ENCODE measurements at places on chromosomes 5 and 9.

DNA sequence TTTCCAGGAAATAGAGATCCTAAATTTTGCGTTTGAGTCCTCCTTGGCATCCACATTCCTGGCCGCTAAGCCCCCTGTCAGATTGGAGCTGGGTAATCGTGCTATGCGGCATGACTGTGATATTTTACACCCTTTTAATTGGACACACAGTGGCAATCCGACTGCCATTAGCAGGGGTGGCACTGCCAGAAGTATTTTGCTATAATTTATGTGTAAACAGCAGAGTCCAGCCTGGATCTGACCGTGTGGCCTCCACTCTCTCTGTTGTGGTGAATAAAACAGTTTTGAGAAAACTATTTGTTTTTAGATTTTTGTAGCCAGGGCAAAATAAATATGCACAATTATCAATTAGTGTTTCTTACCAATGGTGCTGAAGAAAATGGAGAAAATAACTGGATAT lies 281.0 kb upstream of the IRX2 start:
- no peak for DNase-seq

GRCh38 chr5:131944702-131945550 lies 537 bp downstream of the MEIKIN start:
- no peak for DNase-seq

DNA sequence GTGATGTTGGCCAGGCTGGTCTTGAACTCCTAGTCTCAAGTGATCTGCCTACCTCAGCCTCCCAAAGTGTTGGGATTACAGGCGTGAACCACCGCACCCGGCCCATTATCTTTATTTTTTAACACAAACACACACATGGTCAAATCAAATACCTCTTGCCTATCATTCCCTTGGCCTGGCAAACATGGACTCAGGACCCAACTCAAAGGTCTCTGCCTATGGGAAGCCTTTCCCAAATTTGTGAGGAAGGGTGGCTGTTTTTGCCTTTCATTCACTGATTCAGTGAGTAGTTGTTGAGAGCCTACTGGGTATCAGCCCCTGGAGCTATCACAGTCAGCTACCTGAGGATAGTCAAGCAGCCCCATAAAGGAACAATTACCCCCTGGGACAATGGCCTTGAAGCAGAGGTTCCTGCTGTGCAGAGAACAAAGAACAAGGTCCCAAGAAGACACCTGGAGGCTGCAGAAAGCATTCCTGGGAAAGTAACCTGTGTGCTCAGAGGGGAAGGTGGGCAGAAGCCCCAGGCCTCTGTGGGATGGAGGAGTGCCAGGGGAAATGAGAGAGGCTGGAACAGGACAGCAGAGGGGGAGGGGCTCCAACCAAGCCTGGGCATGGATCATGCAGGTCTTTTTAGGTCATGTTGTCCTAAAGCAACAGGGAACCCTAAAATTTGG lies 126.4 kb downstream of the CRB2 start:
- no peak for DNase-seq

DNA sequence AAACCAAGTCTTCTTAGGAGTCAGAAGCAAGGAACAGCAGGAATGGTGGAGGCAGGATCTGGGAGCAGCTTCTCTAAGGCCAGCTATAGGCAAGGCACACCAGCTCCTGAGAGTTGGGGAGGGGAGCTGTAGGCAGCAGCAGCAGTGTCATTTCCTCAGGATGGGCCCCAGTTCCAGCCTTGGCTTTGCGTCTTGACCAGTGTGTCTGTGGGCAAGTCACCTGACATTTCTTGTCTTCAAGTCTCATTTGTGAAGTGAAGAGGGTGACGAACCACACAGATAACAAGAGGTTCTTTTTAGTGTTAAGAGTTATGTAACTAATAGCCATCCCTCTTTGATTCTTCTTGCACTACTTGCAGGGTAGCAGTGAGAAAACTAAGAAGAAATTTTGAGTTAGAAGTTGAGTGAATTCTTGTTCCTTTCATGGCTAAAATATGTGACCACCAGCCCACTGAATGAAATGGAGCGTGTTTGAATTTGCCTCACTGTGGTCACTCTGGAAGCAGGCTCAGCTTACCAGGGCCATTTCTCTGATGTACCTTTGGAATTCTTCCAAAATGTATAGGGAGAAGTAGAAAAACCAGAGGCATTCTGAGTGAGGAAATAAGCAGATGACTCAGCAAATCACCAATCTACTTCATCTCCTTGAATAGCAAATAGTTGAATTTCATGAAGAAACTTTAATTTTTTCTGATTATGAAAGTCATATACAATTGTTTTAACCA lies 42.4 kb downstream of the RHOBTB3 start:
- no peak for DNase-seq

DNA sequence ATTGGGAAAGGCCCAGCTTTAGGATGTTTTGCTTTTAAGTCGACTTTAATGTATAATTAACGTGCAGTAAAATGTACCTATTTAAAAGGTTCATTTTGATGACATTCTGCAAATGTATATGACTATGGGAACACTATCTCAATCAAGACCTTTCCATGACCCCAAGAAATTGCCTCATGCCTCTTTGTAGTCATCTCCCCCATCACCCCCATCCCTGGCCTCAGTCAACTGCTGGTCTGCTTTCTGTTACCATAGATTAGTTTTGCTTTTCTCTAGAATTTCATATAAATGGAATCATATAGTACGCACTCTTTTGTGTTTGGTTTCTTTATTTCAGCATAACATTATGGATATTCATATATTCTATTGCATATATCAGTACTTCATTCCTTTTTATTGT lies 80.7 kb upstream of the C9orf72 start:
- no peak for DNase-seq

DNA sequence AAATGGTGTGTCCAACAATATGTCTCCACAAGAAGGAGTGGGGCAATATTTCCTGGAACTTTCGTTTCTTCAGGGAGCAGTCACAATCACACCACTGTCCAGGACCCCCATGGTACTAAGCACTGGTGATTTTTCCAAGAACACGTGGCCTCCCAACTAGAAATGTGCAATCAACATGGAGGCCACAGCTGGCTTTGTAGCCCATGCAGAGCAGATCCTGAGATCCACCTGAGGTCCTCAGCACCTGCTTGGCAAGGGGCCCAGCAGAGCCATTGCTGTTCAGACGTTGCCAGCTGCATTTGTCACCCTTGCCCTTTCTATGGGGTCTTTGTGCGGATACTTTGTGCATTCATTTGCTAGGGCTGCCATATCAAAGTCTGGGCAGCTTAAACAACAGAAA lies 334.5 kb upstream of the IRX4 start:
- DNase-seq = no peak

DNA sequence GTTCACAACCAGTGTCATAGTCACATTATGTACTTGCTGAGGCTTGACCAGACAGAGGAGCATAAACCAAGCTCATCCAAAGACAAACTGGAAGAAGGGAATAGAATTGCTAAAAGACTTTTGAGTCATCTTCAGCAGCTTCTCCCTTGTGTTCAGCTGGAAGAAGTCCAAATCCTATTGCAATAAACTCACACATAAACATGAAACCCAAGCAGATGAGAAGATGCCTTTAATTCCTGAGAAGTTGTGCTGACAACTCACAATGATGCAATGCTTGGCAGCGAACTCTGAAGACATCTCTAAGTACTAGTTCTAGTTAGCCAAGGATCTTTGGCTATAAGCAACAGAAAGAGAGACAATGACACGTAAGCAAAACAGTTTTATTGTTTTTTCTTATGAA lies 642.1 kb downstream of the KCTD16 start:
- DNase-seq = no peak

- no peak for DNase-seq
Measured at GRCh38 chr5:118637947-118638670, 350.2 kb downstream of the DTWD2 start.

- no peak for DNase-seq
Measured at GRCh38 chr9:123238365-123238764, 30.0 kb downstream of the STRBP start.

DNA sequence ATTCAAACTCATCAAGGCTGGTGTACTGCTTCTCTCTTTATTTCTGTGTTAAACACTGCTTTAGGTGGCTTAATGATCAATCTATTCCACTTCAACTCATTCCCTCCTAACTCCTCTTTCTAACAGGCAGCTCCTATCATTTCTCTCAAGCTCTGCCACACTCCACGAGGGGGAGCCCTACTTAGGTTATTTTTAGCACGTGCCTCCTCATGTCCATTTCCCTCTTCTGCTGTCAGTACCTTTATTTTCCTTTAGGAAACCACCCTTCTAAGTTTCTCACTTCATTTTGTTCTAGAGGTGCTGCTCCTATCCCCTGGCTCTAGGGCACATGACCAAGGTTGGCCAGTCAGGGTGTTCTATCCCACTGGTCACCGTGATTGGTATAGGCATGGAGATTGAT lies 6.7 kb upstream of the BRINP1 start:
- no peak for DNase-seq

DNA sequence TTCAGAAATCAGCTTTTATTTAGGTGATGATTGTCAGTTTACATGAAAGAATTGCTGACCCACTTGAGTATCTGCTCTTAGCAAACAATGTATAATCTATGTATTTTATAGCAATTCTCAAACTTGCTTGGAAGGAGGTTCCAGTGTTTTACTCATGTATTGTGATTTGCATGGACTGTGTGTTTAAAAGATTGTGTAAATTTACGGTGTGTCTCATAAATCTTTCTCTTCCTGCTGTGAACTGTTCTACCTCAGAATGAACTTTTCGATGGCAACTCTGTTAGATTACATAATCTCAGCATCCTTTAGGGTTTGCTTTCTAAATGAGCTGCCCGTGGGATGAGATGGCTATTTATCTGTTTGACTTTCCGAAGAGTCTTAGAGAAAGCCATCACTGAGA lies 122.5 kb downstream of the MEF2C start:
- no peak for DNase-seq

- no peak for DNase-seq
Measured at GRCh38 chr5:180797256-180798192, 5.1 kb downstream of the MGAT1 start.

- DNase-seq = no peak
Measured at GRCh38 chr5:10661401-10661800, 97.5 kb downstream of the ANKRD33B start.

- DNase-seq = no peak
Measured at GRCh38 chr5:127958421-127959011, 125.0 kb upstream of the SLC12A2 start.

GRCh38 chr5:6309949-6310348 lies 68.4 kb downstream of the MED10 start:
- no peak for DNase-seq

- DNase-seq = no peak
Measured at GRCh38 chr9:90044710-90045151, 439.9 kb downstream of the GADD45G start.

DNA sequence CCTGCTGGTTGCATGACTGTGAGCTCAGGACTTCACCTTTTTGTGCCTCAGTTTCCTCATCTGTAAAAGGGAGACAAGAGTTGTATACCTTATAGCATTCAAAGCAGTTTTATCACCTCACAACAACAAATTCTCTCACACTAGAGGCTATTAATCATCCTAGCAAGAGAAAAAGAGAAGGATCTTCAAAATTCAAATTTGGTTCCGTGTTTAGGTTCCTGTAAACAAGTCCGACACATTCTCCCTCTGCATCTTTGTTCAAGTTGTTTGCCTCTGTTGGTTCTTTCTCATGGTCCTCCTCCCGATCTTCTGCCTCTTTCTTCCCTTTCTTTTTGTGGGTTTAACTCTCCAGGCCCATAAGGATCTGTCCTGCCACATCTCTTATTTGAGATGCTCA lies 218.0 kb downstream of the PIK3R1 start:
- no peak for DNase-seq

DNA sequence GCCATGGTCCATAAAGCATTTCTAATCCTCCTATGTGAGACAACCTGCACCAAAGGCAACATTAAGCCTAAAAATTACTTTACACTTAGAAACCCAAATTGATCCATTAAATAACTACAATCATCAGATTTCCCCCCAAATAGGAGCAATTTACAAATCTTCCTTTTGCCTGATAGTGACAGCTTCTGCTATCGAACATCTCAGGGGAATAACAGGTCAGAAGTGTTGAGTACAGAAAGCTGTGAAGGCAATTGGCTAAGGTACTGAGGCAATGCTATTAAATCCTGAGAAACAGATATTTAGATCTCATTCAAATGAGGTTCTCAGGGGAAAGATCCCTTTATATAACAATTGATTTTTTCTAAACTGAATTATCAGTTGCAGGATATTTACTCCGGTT lies 141.1 kb downstream of the PIK3R1 start:
- DNase-seq = no peak

DNA sequence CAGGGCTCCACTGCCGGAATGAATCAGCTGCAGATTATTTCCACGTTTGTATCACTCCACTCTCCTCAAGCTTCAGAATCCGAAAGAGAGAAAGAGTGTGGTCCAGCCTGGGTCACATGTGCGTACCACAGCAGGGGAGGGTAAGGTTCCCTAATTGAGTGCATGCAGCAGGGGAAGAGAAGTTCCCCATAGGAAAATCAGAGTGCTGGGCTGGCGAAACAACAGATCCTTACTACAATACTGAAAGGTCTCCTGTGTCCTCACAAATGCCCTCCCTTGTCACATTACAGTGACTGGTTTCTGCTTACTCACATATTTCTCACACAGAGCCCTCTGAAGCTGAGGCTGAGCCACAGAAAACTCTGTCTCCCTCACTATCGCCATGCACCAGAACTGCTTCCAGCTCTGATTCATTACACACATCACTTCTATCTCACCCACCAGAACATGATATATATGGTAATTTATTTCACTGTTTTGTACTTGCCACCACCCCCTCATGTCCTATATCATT lies 532.2 kb upstream of the TUSC1 start:
- DNase-seq = no peak

DNA sequence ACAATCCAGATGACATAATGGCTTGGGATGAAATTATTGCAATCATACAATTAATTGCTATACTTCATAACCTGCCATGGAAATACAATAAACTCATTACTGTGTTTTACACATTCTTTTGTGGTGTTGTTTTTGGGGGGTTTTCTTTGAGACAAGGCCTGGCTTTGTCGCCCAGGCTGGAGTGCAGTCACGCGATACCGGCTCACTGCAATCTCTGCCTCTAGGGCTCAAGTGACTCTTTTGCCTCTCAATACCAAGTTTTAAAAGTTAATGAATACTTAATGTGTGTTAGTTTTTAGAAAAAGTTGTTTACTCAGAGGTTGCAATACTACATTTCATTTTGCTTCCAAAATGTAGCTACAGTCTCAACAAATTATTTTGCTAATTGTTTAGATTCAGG lies 598.4 kb downstream of the CHSY3 start:
- no peak for DNase-seq

- DNase-seq = no peak
Measured at GRCh38 chr5:172886974-172887501, 53.0 kb downstream of the ERGIC1 start.

DNA sequence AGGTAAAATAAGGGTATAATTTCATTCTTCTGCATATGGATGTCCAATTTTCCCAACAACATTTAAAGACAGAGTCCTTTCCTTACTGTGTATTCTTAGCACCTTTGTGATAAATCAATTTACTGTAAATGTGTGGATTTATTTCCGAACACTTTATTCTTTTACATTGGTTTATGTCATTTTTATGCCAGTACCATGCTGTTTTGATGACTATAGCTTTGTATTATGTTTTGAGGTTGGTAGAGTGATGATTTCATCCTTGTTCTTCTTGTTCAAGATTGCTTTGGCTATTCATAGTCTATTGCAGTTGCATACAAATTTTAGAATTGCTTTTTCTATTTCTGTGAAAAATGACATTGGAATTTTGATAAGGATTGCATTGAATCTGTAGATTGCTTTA lies 53.4 kb upstream of the CCDC152 start:
- no peak for DNase-seq

All from activated gamma-delta T cell (primary cell).